Type B pancreatic cell (in vitro differentiated cells): ENCODE measurements at places on chromosomes 6 and 20. TPM values are rescaled to one million over a fixed set of nuclear protein-coding genes. Genes with fewer than 3 reads are reported as not detected.

- peaks cover 14% of the 10 kb centered on the region for H3K4me1 ChIP-seq
- H3K27me3 ChIP-seq: no peaks in the 10 kb centered on the region
- H3K4me3 ChIP-seq: no peak overlapping the region
- no peak for DNase-seq
- H3K27ac ChIP-seq: no peak overlapping the region
Observed at GRCh38 chr6:114055763-114056162, 84.8 kb upstream of the HDAC2 start.

GRCh38 chr20:43220612-43221011 lies 30.9 kb upstream of the PTPRT start:
- no peak overlapping the region for H3K27ac ChIP-seq
- peaks cover 40% of the 10 kb centered on the region for H3K27me3 ChIP-seq
- H3K4me3 ChIP-seq: no peak overlapping the region
- no peaks in the 10 kb centered on the region for H3K4me1 ChIP-seq

- no peaks in the 10 kb centered on the region for H3K4me1 ChIP-seq
- H3K27me3 ChIP-seq: no peaks in the 10 kb centered on the region
- H3K36me3 ChIP-seq: peaks cover 8% of the 10 kb centered on the region
- no peak for DNase-seq
Observed at GRCh38 chr6:34877869-34878485, 9.9 kb downstream of the TAF11 start.

DNA sequence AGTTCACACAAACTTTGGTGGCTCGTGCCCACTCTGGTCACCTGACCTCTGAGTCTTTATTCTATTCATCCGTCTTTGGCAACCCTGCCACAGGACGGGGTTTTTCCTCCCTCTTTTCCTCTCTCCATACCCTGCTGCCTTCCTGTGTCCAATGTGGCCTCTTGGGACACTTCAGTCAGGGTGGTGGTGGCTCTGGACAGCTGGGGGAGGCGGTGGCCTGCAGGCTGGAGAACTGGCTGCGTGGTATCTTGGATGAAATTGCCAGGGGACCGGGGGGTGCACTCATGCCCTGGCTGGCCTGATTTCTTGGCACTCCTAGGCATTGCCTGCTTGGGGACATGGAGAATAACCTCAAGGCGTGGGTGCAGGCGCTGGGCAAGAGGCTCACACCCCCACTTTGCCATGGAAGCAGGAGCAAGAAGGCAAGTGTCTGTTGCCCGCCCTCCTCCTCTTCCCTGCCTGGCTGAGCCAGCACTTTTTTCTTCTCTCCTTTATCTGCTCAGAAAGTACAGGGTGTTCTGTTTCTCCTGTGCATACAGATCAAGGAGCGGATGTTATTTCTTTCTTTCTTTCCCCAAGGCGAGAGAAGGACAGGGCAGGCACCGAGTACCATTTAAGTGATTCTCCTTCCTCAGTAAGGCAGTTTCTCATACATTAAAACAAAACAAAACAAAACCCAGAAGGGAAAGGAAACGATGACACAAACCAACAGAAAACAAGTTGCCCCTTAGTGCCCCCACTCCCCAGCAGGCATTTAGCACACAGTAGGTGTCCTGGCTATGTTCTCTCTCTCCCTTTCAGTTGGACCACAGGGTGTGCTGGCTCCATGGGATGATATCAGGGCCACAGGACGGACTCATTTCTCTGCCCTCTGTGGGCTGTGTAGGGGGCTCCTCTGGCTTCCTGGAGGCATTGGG lies 155.5 kb upstream of the RNF24 start:
- peak overlapping the region; percentile 84 for H3K27ac ChIP-seq
- H3K36me3 ChIP-seq: no peaks in the 10 kb centered on the region
- DNase-seq: no peak
- H3K4me3 ChIP-seq: peak overlapping the region; percentile 76

DNA sequence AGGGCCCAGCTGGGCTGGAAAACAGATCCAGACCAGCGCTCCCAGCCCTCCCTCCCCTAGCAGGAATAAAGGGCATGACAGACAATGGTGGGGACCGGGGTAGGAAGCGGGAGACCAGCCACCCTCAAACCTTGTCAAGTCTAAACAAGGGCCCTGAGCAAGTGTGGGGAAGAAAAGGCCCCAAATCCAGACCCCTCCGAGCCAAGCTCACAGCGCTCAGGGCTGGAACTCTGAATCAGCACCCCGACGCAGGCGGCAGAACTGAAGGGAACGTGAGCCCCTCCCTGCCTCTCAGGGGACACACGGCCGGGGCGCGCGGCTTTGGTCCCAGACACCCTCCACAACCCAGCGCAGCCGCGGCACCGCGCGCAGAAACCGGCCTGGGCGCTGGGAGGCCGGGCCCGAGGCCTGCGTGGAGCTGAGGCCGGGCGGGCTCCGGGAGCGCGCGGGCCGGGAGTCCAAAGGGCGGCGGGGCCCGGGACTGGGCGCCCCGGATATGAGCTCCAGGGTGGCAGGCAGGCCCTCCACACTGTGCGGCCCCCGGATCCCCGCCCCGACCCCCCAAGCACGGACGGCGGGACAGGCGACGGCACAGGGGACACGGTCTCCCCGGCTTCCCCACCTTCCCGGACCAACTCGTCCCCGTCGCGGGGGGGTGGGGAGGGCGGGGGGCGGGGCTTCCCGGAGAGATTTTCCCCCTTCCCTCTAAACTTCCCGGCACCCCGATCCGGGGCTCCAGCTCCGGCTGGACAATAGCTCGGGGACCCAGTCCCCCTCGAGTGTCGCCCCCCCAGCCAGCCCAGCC lies 641 bp downstream of the TEAD3 start:
- peak overlapping the region; percentile 90 for H3K27ac ChIP-seq
- H3K4me1 ChIP-seq: peaks cover 49% of the 10 kb centered on the region
- no peak for DNase-seq

DNA sequence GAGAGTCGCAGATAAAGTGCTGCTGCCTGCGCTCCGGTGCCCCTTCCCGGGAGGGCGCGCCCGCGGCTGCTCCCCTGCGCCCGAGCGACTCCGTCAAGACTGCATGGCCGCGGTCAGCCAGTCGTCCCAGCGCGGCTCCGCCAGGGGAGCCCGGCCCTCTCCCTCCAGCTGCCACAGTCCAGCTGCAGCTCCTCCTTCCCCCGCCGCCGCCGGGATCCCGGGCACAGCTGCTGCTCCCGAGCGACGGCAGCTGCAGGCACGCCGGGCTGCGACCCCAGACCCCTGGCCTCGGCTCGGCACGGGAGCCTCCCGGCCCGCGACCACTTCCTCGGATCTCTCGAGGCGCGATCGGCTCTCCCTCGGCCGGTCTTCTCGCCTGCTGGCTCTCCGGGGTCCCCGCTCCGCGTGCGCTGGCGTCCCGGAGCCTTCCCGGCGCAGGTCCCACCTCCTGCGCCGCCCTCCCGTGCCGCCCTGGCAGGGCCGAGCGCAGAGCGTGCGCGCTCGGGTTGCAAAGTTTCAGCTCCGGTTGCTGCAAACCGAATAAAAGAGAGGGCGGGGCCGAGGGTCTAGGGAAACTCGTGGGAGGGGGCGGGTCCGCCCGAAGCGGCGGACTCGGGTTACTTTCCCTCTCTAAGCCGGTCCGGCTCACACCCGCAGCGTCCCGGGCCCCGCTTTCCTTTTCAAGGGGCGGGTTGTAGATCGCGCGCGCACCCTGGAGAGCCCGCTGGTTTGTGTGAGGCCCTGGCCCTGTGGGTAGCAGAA lies at the start of gene CNKSR3:
TSS of gene CNKSR3 (minus strand) at position 542 of the 762 bp plus-strand sequence. CDS start 571 bp downstream, outside the sequence.
- peak within 1 kb of the TSS; percentile 95 for H3K4me3 ChIP-seq
- H3K27ac ChIP-seq: peak within 1 kb of the TSS; percentile 93
- peak; percentile 90 for DNase-seq

DNA sequence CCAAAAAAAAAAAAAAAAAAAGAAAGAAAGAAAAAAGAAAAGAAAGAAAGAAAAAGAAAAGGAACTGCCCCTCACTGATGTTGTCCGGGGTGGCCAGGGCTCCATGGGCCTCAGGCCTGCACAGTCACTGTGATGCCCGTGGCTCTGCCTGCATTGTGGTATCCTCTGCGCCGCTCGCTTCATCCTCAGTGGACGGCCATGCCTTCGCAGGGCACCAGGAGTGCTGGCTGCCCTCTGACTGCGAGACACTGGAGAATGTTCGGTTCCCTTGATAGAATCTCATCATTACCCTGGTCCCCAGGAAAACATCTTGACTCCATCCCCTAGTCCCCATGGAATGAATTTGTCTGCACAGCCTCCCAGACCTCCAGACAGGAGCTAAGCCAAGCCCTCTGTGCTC lies 61.7 kb downstream of the TMEM242 start:
- H3K36me3 ChIP-seq: no peaks in the 10 kb centered on the region
- no peak overlapping the region for H3K27ac ChIP-seq
- no peaks in the 10 kb centered on the region for H3K27me3 ChIP-seq
- peaks cover 10% of the 10 kb centered on the region for H3K4me1 ChIP-seq

Gene CALHM4
- not detected in 2 replicates for total RNA-seq

DNA sequence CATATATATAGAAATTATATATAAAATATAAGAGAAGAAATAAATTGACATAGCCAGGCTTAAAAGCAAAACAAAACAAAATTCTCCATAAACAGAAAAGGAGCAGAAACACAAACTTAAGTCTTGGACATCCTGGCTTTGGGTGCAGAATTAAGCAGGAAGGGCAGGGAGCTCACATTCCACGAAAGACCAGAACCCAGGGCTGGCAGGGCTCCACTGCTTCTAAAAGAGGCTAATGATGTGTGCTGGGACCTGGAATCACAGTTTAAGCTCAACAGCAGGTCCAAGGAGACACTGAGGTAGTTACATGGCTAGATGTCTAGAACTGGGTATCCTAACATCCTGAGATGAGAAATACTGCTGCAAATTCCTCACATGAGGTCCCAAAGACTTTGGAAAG lies 210.3 kb downstream of the WDR27 start:
- no peak for DNase-seq
- H3K27ac ChIP-seq: no peak overlapping the region
- no peaks in the 10 kb centered on the region for H3K36me3 ChIP-seq
- H3K27me3 ChIP-seq: no peaks in the 10 kb centered on the region
- H3K4me3 ChIP-seq: no peak overlapping the region
- H3K4me1 ChIP-seq: peaks cover 6% of the 10 kb centered on the region

- DNase-seq: no peak
- H3K27me3 ChIP-seq: peaks cover 34% of the 10 kb centered on the region
- no peaks in the 10 kb centered on the region for H3K36me3 ChIP-seq
- no peaks in the 10 kb centered on the region for H3K4me1 ChIP-seq
- no peak overlapping the region for H3K27ac ChIP-seq
Observed at GRCh38 chr6:93829009-93829408, 409.6 kb upstream of the EPHA7 start.

Gene COL21A1
- 12.2 and 12.8 TPM in 2 replicates for total RNA-seq

DNA sequence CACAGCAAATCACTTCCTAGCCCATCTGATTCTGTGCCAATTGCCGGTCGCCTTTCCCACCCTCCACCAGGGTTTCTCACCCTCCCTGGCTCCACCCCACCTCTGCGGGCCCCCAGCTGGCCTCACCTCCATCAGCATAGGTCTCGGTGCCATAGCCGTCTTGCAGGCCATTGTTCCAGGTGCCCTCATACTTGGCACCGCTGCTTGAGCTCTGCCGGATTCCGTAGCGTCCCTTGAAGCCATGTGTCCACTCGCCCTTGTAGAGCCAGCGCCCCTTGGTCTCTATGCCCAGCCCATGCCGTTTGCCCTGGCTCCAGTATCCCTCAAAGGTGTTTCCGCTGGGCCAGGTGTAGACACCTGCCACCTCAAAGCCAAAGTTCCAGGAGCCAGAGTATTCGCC lies 787 bp downstream of the JPH2 start:
- no peaks in the 10 kb centered on the region for H3K36me3 ChIP-seq
- H3K27me3 ChIP-seq: peaks cover 3% of the 10 kb centered on the region
- peak overlapping the region; percentile 81 for H3K4me3 ChIP-seq
- no peak overlapping the region for H3K27ac ChIP-seq
- H3K4me1 ChIP-seq: peaks cover 22% of the 10 kb centered on the region

Gene OR2J2
- total RNA-seq: not detected in 2 replicates

GRCh38 chr6:125009578-125009977 lies 47.3 kb downstream of the RNF217 start:
- H3K4me1 ChIP-seq: peaks cover 19% of the 10 kb centered on the region
- peak overlapping the region; percentile 51 for H3K27ac ChIP-seq
- H3K27me3 ChIP-seq: no peaks in the 10 kb centered on the region
- peaks cover 15% of the 10 kb centered on the region for H3K36me3 ChIP-seq
- peak overlapping the region; percentile 7 for H3K4me3 ChIP-seq

DNA sequence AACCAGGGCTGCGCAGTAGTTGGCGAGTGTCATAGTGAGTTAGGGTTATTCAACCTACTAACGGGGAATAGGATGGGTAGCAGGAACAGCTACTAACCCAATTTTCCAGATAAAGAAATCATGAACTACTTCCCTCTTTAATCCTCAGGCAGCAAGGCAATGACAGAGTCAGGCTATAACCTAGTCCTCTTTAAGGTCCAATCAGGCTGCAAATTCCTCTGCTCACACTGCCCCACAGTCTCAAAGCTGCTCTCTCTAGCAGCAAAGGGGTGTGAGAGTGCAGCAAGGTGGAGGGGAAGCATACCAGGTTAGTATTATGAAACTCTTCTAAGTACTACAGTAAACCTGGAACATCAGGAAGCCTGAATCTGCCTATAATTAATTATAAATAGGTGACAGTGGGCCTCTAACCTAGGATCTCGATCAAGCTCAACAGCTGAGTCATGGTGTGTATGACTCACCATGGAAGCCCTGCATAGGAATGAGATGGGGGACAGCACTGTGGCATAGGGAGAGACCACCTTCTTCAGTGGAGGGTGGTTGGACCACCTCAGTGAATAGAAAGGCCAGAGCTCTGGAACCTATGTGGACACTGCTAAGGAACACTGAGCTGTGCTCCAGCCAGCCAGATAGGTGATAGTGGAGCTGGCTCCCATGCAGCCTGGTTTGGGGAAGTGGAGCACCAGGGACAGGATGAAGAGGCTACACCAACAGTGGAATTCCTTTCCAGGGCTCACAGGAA lies 7.9 kb downstream of the PEX6 start:
- no peak overlapping the region for H3K4me3 ChIP-seq
- peak overlapping the region; percentile 21 for H3K27ac ChIP-seq
- no peaks in the 10 kb centered on the region for H3K4me1 ChIP-seq

GRCh38 chr20:50721881-50722281 lies 9.5 kb upstream of the PARD6B start:
- DNase-seq: no peak
- H3K4me3 ChIP-seq: no peak overlapping the region
- H3K27me3 ChIP-seq: no peaks in the 10 kb centered on the region
- H3K36me3 ChIP-seq: no peaks in the 10 kb centered on the region
- H3K27ac ChIP-seq: peak overlapping the region; percentile 59

DNA sequence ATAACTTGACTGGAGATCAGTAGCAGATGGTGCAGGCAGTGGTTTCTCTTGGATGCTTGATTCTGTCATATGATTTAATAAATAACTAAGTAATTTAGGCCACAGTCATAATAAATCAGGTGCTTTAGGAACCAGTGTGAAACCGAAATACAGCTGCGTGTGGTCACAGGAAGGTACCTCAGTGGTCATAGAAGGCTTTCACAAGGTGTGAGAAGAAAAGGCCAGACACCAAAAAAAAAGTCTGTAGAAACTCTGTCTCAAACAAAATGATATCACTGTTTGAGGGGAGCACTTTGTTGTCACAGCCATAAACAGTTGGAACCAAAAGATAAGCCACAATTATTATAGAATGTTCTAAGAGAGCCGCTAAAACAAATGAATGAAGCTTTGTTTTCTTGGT lies 56.5 kb downstream of the ARMC2 start:
- no peaks in the 10 kb centered on the region for H3K27me3 ChIP-seq
- peaks cover 5% of the 10 kb centered on the region for H3K4me1 ChIP-seq
- H3K36me3 ChIP-seq: no peaks in the 10 kb centered on the region
- no peak overlapping the region for H3K4me3 ChIP-seq

GRCh38 chr6:15674690-15675386 lies 12.0 kb upstream of the DTNBP1 start:
- peaks cover 30% of the 10 kb centered on the region for H3K4me1 ChIP-seq
- no peaks in the 10 kb centered on the region for H3K36me3 ChIP-seq
- H3K27ac ChIP-seq: no peak overlapping the region
- no peak overlapping the region for H3K4me3 ChIP-seq
